ENCODE measurements at places on chromosomes 2 and 18.

DNA sequence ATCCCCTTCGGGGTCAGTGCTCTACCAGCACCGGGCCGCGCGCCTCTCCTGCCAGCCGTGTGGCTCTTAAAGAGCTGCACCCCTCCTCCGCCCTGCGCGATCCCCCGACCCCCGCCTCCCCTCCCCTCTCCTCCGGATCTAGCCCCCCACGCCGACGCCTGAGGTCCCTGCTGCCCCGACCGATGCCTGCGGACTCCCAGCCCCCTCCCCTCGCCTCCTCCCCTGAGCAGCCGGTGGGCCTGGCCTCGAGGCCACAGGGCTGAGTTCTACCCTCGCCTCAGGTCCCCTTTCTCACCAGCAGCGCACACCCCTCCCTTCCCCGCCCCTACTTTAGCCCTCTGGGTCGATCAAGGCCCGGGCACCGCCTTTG is 5.8 kb upstream of the SIX3 start:
- DNase-seq = no peak

DNA sequence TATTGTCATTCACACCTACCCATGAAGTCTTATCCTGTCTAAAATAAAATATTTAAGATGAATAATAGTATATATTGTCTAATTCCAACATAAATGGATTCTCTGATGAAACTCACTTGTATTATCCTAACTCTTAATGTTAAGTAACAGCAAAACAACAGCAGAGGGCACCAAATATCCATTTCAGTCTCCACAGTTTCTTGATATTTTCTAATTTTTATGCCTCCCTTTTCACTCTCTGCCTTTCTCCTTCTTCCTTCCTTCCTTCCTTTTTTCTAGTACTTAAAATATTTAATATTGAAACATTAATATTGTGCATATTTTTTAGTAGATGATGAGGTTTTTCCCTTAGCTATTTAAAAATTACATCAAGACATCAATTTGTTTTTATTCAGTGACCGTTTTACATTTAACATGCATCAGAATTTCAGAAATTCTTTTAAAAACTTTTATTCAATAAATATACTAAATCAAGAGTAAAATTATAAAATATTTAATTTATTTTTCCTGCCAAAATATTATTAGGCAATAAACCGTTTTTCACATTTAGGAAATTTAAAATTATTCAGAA is 97.6 kb downstream of the WDR7 start:
- peak; percentile 20 for DNase-seq

DNA sequence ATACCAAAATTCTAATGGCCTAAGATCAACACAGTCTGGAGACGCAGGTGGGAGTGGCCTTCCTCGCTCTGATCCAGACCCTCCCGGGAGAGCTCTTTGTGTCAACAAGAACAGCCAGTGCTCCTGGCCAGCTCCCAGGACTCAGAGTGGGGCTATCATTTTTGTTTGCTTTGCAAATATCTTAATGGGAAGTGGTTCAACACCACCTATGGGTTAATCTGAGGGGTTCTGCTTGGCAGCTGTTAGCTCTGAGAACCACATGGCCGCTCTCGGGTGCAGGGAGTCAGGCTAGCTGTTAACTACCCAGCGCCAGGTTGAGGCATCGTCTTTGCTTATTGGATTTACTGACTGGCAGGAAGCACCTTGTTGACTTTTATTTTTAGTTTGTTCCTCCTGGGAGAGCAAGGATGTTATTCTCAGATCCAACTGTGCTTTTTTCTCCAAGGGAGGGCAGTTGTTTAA is 184.8 kb upstream of the SP5 start:
- DNase-seq = no peak

DNA sequence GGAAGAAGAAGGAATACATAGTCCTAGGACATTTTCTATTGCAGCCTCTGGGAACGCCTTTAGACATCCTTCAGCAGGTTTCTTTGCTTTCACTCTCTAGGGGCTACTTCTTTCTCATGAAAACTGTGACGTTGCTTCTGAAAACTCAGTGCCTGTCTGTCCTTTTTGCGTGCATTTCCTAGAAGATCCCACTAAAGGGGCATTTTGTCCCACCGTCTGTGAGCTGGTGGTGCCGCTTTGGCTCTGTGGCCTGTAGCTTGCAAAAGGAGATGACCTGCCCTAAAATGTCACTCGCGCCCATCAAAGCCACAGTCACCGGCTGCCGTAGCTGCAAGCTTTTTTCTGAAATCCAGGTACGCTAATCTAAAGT is 579 bp downstream of the STAT4 start:
- peak; percentile 29 for DNase-seq

DNA sequence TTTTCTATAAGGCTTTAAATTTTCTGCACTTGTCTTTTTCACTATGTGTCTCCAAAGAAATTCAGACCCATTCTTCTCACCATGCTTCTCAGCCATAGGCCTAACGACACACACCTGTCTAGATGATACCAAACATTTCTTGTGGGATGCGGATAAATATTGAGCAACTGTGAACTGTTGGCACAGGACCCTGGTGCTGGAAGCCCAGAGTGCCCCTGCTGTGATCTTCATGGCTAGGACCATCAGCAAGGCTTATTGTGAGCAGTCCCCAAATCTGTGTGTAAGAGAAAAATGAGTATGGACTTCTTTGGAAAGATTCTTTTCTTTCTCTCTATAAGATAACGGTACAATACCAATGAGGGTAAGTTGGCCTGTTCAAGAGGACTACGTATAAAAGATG is 54.1 kb upstream of the NCK2 start:
- no peak for DNase-seq

DNA sequence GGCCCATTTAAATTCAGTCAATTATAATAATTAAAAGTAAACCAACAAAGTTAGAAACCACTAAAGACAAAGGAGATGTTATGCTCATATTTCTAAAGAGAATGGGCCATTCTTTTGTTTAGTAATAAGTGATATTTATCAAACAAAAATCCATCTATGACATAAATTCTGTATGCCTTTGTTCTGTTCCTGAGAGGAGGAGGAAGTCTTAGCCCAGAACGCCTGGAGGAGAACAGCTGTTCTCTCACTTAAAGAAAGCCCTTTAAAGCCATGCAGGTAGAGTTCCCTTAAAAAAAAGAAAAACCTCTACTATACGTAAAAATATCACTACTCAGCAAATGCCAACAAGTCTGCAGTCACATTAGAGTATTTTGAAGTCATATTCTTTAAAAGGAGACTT is 15.5 kb downstream of the LAMA1 start:
- no peak for DNase-seq

- no peak for DNase-seq
Measured at GRCh38 chr2:151973013-151973900, 125.6 kb downstream of the CACNB4 start.

- no peak for DNase-seq
Measured at GRCh38 chr2:190052307-190052706, 10.2 kb downstream of the MSTN start.

DNA sequence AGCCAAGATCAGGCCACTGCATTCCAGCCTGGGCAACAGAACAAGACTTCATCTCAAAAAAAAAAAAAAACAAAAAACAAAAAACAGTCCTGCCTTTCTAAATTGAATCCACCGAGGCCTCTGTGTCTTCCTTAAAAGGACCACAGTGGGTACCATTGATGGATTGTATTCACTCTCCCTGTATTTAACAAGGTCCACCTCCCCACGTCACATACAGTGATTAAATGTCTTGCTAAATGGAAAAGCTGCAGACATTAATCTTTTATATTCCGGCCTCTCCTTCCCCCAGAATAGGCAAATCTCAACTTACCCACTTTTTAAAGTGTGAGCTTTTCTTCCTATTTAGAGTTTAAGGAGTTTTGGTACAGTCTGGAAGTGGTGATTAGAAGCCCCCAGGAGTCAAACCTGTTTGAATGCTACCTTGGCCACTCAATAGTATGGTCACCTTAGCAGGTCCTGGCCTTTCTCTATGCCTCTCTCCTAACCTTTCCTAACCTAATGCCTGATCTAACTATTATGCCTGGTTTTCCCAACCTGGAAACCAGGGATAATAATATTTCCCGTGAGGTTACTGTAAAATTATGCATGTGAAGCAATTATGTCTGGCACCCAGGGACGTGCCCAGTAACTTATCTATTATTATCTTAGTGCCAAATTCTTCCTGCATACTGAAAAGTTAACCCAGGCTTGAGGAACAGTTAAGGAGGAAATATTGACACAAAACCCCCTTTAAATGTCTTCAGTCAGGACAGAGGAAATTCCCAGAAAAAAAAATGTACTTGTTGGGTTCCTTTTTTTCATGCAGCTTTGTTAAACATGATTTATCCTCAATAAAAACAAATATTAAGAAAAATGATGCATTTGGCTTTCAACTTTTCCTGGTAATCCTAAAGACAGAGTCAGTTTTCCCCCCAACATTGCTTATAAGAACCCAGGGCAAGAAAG is 3.1 kb downstream of the NFE2L2 start:
- peak; percentile 70 for DNase-seq

DNA sequence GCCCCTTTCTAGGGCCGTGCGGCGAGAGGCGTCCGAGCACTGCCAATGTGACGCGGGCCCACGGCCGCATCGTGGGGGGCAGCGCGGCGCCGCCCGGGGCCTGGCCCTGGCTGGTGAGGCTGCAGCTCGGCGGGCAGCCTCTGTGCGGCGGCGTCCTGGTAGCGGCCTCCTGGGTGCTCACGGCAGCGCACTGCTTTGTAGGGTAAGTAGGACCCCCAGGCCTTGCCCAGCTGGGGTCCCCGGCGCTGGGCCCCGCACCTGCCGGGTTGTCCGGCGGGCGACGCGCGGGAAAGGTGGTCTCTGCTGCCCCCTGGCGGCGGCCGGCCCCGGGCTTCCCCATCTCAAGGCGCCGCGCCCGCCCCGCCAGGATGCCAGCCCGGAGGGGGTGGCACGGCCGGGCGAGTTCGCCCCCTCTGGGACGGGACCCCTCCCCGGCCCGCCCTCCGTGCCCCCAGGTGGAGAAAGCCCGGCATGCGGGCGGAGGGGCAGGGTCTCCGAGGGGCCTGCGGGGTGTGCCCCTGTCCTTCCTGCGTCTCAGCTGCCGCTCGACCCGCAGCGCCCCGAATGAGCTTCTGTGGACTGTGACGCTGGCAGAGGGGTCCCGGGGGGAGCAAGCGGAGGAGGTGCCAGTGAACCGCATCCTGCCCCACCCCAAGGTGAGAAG is 1.9 kb downstream of the PRSS56 start:
- DNase-seq = peak; percentile 64

DNA sequence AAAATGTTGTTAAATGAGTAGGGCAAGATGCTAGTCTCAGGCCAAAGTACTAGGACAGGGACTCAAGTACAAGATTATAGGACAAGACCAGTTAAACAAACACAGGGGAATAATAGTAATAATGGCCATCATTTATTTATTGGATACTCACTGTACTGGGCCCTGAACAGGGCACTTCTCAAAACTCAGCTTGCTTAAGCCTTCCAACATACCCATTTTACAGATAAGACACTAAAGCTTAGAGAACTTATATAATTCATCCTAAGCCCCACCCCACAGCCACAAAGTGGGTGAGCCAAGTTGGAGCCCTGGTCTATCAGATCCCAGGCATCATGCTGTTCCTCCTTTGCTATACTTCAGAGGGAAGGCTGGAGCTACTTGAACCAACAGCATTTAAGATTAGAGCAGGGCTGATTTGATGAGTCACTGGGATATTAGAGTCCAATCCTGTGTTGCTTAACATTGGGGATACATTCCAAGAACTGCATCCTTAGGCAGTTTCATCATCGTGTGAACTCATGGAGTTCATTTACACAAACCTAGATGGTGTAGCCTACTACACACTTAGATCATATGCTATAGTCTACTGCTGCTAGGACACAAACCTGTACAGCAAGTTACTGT is 153.6 kb downstream of the MTCL1 start:
- no peak for DNase-seq

GRCh38 chr18:42413870-42414269 is 458.8 kb downstream of the PIK3C3 start:
- no peak for DNase-seq
